ENCODE measurements at places on chromosomes 13 and 19. TPM values are rescaled to one million over a fixed set of nuclear protein-coding genes. Genes with fewer than 3 reads are reported as not detected.

GRCh38 chr13:46720189-46720588 is 76.8 kb downstream of the ESD start:
- no peak for DNase-seq

DNA sequence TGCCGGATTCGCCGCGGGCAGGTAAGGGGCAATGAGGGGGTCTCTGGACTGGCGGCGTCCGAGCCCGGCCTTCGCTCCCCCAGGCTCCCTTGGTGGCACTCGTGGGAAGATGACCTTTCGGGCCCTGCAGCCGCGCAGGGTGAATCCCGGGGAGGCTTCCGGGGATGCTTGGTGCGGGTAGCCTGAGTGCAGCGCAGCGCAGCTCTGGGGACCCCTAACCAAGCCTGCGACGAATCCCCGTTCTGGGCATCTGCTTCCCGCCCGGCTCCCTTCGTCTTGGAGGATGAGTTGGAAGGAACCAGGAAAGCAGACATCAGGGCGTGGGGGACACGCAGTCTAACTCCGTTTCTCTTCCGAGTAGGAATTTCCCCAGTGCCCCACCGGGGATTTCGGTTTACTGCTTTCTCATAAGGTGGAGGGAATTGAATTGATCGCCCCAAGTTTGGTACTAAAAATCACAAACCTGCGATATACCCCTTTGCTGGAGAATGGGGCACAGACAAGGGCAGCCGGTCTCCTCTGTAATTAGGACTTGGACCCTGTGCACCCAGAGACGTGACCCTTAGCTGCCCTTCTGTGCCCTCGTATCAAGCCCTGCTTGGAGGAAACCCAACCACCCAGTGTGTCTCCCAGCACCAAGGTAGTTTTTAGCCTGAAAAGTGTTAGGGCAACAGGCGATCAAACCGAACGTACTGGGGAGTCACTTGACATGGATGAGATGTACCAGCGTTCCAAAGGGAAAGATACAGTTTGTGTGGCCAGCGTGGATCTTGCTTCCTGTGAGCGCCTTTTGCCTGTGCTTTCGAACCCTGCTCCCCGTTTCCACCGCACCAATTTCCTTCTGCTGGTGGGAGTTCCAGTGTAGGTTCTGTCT is 1.0 kb downstream of the GPC5 start:
- DNase-seq, result no peak

- no peak for DNase-seq
Observed at GRCh38 chr13:46179491-46179908, 2.5 kb downstream of the LCP1 start.

- no peak for DNase-seq
Observed at GRCh38 chr13:79775830-79776229, 294.9 kb downstream of the NDFIP2 start.

DNA sequence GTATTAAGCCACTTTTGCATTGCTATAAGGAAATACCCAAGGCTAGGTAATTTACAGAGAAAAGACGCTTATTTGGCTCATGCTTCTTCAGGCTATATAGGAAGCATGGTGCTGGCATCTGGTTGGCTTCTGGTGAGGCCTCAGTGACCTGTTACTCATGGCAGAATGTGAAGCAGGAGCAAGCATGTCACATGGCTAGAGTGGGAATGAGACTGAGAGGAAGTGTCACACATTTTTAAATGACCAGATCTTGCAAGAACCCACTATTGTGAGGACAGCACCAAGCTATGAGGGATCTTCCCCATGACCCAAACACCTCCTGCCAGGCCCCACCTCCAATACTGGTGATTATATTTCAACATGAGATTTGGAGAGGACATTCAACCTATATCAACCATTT is 25.7 kb upstream of the IGFL4 start:
- DNase-seq, result no peak

GRCh38 chr19:35160629-35161433 is 6.3 kb downstream of the FXYD5 start:
- no peak for DNase-seq

DNA sequence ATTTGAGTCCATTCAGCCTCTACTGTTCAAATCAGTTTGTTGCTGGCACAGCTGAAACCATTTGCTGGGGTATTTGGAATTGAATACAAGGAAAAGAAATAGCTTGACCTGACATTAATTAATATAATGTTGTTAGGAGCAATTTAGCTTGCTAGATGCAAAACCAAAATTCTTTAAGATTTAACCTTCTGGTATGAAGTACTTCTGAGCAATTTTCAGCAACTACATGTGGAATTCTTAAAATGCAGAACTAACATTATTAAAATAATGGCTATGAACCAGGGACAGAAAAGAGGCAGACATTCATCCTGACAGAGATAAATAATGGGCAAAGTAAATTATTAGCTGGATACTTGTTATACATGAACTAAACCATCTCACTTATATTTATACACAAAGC is 160.0 kb upstream of the MIR17HG start:
- DNase-seq, result no peak

GRCh38 chr13:24539500-24540165 is 27.1 kb upstream of the PARP4 start:
- no peak for DNase-seq

DNA sequence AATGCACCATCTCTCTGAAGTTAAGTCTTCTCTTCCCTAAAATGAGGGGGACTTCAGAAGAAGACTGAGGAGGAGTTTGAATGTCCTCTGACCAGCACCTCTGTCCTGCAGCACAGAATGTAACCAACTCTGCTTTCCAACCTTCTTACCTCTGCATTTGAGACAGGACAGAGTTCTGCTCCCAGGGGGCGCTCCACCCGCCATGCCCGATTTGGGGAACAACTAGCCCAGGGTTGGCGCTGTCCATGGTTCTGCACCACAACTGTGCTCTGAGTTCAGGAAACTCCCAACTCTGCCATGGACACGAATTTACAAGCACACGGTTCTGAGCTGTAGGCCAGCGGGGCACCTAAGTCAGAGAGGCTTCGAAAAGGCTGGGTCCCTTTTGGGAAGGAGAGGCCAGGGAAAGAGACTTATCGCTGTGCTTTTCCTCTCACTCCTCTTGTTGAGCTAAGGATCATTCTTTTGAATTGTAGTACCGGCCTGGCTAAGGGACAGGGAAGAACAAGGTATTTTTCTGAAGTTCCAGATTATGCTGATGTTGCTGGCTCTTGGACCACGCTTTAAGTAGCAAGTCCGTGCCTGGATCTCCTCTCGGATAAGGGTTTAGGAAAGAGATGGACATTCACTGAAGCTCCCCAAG is 22.2 kb downstream of the SIGLEC5 start:
- DNase-seq, result no peak

GRCh38 chr19:7928741-7929701 is 3.1 kb upstream of the CTXN1 start:
- peak; percentile 43 for DNase-seq

DNA sequence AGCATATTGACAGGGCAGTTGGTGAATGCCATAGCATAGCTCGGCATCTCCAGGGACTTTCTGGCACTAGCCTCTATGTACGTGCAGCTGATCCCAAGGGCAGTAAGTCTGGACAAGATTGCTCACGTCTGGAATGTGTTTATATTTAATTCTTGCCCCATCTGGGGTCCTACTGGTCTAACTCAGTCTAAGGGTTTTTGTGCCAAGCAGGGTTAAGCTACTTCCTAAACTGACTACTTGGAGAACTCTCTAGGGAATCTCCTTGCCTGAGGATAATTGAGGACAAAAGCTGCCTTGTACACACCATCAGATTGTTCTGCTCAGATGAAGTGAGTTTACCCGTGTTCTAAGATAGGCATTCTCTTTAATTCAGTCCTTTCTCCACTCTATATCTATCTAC is 358.1 kb downstream of the MYO16 start:
- no peak for DNase-seq

- no peak for DNase-seq
Observed at GRCh38 chr13:26503826-26504594, 53.5 kb upstream of the WASF3 start.

DNA sequence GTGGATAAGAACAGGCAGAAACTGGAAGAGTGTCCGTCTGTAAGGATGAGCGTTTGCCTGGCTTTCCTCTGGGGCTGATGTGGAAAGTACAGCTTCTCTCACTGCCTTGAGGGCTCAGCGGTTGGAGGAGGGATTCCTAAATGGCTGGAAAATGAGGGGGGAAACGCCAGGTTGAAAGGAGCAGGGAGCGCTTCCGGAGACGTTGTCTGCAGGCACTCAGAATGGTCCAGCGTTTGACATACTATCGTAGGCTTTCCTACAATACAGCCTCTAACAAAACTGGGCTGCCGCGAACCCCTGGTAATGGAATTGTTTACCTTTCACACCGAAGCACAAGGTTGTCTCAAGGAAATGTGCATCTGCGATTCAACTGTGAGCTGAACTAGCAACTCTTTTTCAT is 39.9 kb downstream of the MRPL57 start:
- no peak for DNase-seq

- DNase-seq, result no peak
Observed at GRCh38 chr19:49591731-49592485, 926 bp downstream of the PRR12 start.

DNA sequence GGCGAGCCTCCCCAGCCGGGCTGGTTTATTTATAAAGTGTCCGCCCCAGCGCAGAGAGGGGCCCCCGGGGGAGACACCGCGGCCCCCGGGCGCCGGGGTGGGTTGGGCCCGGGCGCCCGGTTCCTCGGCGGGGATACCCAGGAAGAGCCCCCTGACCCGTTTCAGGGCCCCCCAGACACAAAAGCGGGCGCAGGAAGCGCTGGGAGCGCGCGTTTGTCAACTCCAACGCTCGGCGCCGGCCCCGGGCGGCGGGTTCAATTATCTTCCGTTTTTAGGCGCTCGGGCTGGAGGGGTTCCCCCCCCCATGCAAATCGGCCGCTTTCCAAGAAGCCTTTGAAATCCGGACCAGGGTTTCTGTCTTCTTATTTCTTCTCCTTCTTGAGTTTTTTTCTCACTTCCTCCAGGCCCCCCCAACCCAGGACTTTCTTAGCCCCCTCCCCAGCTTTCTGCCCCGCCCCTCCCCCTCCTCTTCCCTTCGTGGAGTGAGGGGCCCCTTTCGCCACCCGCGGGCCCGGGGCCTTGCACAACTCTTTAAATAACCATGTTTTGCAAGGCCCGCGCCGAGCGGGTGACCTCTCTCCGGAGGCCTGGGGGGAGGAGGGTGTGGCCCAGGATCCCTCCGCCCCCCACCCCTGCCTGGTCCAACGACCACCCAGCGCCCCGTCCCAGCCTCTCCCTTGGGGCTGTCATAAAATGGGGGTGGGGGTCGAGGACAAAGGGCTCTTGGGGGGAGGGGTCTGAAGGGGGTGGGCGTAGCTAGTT is 935 bp downstream of the ARID3A start:
- no peak for DNase-seq

DNA sequence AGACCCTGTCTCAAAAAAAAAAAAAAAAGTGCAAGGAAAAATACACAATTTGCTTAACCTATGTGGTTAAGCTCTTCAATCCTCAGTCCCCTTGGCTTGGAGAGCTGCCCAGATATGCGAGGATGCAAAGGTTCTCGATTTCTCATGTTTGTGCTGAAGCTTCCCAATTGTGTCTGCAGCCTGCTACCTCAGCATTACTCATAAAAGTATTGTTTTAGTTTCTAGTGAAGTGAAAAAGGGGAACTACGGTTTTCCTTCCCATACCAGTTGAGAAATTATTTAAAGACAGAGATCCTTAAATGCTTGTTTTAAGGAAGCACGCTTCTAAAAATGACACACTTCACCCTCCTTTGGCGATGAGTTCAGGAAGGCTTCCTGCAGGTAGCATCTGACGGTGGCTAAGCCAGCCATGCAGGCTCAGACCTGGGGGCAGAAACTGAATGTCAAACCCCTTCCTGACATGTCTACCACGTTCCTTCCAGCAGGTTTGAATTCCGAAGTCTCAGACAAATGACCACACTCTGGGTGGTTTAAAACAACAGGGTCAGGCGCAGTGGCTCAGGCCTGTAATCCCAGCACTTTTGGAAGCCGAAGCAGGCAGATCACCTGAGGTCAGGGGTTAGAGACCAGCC is 47.9 kb downstream of the RUBCNL start:
- no peak for DNase-seq

DNA sequence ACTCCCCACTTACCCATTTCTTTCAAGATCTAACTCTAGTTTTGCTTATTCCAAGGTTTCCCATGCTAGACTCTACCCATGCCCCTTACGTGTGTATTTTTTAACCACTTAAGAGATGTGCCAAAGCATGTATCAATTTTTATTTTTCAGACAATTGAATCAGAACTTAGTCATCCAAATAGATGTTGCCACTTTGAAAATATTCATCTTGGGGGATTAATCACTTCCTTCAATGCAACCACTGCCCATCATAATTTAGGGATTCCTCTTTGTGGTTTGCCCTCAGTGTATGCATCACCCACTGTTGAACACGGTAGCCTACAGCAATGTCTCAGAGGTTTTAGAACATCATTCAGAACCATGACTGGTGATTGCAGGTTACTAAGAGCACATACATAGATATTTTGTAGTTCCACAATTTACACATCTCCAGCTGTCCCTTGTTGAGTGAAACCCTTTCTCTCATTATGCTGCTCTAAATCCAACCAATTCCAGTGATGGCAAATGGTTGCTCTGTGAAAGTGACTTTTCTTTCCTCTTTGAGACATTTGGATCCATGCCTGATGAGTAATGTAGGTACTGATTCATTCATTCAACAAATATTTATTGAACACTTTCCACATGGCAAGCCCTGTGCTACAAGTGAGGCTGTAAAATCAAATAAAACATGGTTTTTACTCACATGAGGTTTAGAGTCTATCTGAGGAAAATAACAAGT is 60.6 kb upstream of the SERP2 start:
- DNase-seq, result no peak

GRCh38 chr19:23263396-23263795 is 13.2 kb upstream of the ZNF724 start:
- no peak for DNase-seq

DNA sequence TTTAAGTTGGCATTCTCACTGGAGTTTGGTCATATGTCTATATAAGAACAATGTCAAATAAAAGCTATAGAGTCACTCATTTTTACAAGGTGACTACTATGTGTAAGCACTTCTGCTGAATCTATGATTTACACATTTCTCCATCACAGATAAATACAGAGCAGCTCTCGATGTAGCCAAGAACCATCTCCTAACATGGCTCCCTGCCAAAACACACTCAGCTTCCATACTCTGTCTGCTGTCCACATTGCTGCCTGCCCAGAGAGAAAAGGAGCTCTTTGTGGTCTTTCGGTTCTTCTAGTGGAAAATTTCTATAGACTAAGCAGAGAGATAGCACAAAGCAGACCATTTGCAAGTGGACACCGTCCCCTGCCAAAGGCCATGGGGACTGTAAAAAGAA is 190.9 kb upstream of the KLF12 start:
- peak; percentile 56 for DNase-seq

- DNase-seq, result no peak
Observed at GRCh38 chr19:45762870-45763631, 6.0 kb downstream of the SIX5 start.

GRCh38 chr13:107866941-107867623 is 348.3 kb downstream of the LIG4 start:
- no peak for DNase-seq

GRCh38 chr19:6253954-6254733 is 25.6 kb downstream of the MLLT1 start:
- no peak for DNase-seq

GRCh38 chr13:23551213-23552008 is 18.8 kb upstream of the TNFRSF19 start:
- DNase-seq, result no peak

ZNF134 gene
- total RNA-seq, result 32.1 TPM

FXYD3 gene
- 62.3 TPM for total RNA-seq

TEX101 gene
- total RNA-seq, result not detected

ZNF177 gene
- 8.6 TPM for total RNA-seq

ZNF99 gene
- 0.74 TPM for total RNA-seq

SACS gene
- total RNA-seq, result 90.3 TPM

OLFM2 gene
- 18.2 TPM for total RNA-seq

U2AF1L4 gene
- 9.6 TPM for total RNA-seq

CYP4F8 gene
- 0.37 TPM for total RNA-seq

TTC9B gene
- 0.21 TPM for total RNA-seq

COL5A3 gene
- 19.6 TPM for total RNA-seq
